ENCODE measurements at places on chromosomes 16 and 17.

GRCh38 chr16:58085584-58086251 lies 43.5 kb downstream of the CFAP20 start:
- no peak for DNase-seq

GRCh38 chr16:16869746-16870145 lies 490.8 kb downstream of the NPIPA7 start:
- DNase-seq: no peak

GRCh38 chr16:48811478-48811877 lies 201.5 kb upstream of the N4BP1 start:
- no peak for DNase-seq

DNA sequence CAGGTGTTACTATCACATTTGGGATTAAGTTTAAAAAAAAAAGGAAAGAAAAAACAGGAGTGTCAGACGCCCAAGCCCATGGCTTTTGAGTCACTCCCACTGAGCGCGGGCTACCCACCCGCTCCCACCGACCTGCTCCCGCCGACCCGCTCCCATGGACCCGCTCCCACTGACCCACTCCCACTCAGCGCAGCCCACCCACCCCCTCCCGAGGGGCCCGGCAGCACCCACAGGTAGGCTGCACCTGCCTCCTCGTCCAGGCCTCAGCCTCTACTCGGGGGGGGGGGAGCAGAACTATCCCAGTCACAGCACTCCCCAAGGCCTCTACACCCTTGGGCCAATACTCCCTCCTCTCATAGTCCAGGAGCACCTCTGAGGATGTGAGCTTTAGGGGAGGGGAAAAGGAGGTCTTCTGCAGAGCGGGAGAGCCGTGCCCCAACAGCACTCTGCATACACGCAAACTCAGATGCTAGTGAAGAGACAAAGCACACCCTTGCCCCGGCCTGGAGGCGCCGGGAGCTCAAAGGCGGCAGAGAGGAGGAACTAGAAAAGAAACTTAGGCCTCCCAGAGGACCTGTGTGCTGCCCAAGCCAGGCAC lies 2.9 kb downstream of the CLUH start:
- no peak for DNase-seq

All from T-cell (primary cell).